ENCODE measurements at places on chromosomes 3 and 15. TPM values are rescaled to one million over a fixed set of nuclear protein-coding genes. Genes with fewer than 3 reads are reported as not detected.

GNB5 gene
- 19.5 TPM for total RNA-seq

DNA sequence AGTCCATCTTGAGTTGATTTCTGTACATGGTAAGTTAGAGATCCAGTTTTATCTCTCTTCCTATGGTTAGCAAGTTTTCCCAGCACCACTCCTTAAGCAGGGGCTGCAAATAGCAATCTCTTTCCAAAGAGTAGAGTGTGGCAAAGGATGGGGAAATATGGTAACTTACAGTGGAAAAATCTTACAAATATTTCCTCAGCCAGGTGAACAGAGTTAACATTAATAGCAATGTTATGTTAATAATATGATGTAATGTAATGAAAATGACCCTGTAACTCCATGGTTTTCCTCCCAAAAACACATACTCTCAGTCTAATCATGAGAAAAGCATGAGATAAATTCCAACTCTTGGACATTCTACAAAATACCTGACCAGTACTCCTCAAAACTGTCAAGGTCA is 30.4 kb downstream of the FSIP1 start:
- no peak for DNase-seq

GRCh38 chr3:42736531-42736930 is 33.9 kb upstream of the HHATL start:
- DNase-seq = no peak

- DNase-seq = no peak
Measured at GRCh38 chr15:88794001-88794400, 9.2 kb upstream of the ACAN start.

DNA sequence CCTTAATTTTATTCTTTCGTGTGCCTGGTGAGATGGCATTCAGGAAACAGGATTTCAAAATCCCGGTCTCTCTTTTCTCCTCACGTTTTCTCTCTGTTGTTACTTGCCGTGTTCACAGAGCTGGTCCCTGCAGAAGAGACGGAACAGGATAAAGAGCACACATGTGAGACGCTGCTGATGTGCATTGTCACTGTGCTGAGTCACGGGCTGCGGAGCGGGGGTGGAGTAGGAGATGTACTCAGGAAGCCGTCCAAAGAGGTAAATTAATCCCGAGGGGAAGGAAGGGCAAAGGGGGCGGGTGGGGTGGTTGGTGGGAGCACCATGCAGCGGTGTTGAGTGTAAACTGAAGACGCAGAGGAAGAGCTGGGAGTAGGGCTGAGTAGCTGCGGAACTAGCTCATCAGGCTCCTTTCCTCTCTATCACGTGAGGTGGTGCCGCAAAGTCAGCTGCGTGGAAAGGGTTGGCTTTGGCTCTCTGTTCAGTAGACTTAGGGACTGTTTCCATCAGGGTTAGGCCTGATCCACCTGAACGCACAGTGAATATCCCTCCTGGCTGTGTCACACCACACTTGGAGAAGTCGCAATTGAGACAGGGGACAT is 164.8 kb upstream of the BHLHE40 start:
- DNase-seq = peak; percentile 62

Data from activated CD4-positive, alpha-beta T cell treated with anti-CD3 and anti-CD28 coated beads, Interleukin-2, amount 10 ng/mL, durations not matched to agents 24 days and 14 days (primary cell).